ENCODE measurements at places on chromosomes 2 and 18.

DNA sequence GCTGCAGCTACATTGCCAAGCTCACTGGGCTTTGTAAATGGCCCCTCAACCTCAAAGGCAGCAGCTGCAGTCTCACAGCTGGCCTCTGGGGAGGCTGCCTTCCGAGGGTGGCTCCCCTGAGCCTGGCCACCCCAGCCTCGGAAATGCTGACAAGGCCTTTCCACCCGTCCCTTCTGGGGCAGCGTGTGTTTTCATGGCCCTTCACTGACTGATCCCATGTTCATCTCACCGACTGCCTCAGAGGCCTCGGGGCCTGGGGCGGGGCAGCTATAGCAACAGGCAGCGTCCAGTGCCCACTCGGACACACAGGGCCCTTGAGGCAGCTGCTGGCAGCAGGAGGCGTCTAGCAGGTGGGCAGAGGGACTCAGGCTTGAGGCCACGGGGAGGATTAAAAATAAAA lies 149.7 kb downstream of the GLI2 start:
- DNase-seq = no peak

DNA sequence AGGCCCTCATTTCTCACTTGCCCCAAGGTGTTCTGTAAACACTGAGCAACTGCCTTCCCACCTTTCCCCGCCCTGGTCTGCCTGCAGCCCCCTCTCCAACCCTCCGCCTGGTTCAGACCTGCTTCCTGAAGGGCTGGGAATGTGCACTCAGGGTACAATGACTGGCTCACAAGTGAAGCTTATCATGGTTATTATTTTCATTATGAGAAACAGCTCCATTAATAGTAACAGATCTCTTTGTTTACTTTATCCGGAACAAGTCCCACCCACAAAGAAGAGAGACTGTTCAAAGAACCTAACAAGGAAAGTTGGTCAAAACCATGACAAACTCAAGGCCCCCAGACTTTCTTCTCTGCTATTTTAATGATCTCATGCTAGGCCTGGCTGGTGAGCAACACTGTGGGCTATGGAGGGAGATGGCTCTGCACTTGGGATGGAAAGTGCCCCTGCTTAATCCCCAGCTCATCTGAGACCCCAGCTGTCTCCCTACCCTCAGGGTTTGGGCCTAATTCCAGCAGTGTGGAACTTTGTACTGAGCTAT lies 36.7 kb downstream of the ARHGAP25 start:
- DNase-seq = no peak

GRCh38 chr2:235966396-235966795 lies 201.8 kb downstream of the GBX2 start:
- no peak for DNase-seq

DNA sequence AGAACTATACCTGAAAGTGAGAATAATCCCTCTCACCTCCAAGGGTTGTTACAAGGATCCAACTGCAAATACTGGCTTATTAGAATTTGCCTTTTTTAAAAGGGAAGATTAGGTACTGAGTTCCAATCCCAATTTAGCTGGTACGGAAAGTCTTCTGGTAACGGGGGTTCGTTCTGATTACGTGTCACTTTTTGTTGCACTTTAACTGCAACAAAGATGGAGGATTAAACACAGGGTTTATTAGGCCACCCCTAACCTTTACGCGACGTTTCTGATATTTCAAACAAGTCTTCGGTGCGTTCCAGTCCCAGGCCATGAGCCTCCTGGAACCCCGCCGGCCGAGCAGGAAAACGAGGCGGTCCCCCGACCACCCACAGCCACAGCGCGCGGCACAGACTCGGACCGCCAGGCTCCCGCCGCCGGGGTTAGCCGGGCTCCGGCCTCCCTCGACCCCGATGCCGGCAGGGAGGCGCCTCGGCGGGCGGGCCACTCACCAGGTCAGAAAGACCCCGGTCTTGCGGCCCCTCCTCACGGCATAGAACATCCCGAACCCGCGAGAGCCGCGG lies 411 bp downstream of the RNASEH1 start:
- DNase-seq = no peak

Data from activated T-cell treated with anti-CD3 and anti-CD28 coated beads for 48 hours (primary cell).